ENCODE measurements at places on chromosomes 12 and 14.

- no peak for DNase-seq
These were observed 4.3 kb downstream of the GOLT1B start for GRCh38 chr12:21505888-21506287.

DNA sequence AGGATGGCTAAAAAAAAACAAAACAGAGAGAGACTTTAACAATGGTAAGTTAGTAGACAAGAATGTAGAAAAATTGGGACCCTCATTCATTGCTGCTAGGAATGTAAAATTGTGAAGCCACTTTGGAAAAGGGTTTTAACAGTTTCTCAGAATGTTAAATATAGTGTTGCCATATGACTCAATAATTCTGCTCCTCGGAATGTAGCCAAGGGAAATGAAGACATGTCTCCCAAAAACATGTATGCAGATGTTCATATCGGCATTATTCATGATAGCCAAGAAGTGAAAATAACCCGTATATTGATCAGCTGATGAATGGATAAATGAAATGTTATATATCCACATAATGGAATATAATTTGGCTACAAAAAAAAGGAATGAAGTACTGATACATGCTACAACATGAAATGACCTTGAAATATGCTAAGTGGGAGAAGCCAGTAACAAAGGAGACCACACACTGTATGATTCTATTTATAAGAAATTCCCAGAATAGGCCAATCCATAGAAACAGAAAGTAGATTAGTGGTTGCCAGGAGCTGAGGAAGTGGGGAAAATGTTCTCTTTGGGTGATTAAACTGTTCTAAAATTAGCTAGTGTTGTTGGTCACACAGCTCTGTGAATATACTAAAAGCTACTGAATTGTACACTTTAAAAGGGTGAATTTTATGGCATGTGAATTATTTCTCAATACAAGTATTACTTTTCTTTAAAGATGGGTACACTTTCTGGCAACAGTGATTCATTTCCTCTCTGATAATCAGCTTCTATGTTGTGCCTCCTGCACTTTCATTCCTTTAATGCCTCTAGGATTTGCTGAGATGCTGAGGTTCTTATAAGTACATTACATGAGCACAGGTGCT lies 132.5 kb downstream of the DAAM1 start:
- no peak for DNase-seq

GRCh38 chr14:78083837-78084236 lies 86.3 kb upstream of the NRXN3 start:
- no peak for DNase-seq

- no peak for DNase-seq
These were observed 122.3 kb downstream of the MON2 start for GRCh38 chr12:62588916-62589315.

GRCh38 chr12:112188130-112188830 lies 62.9 kb downstream of the TRAFD1 start:
- DNase-seq, result no peak

DNA sequence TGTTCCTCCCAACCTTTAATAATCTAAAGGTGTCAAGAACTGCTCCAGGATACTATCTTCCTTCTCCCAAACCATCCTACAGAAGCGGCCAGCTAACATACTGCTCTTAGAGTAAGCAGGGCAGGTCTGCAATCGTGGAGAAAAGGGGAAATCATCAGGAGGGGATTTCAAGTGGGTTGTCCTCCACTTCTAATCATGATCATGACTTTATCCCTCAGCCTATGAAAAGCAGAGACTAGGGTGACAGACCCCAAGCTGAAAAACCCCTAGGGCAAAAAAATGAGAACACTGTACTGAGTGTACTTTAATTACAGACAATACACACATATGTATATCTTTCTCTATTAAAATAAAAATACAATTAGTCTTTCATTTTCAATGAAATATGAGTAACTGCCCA lies 13.9 kb downstream of the DUSP16 start:
- no peak for DNase-seq

DNA sequence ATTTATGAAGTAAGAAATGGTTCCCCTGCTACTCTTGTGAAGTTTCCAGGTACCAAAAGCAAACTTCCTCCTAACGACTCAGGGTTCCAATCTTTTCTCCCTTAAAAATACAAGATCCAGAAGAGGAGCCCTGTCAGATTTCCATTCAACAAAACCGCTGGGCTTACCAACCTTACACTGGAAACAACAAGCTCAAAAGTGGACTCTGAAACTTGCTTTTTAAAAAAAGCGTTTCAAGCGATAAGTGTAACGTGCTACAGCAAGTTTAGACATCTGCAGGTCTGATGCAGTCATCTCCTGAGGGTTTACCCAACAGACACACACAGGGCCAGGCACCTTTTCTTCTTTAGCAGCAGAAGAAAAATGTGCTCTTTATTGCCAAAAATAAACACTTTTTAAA lies 6.9 kb upstream of the CREBL2 start:
- no peak for DNase-seq

DNA sequence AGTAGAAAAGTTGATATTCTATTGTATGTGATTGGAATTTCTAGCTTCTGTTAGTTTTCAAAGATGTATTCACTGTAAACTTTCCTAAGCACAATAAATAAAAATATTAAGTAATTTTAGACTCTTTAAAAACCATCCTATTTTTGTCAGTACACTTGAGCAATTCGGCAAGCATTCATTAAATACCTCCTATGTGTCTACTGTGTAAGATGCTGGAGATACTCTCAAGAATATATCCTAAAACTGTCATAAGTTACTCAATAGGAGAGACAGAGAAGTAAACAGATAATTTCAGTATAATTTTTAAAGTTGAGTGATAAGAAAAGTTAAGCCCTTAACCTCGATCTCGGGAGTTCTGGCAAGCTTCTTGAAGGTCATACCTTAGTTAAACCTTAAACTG lies 46.1 kb downstream of the FANCM start:
- no peak for DNase-seq

- DNase-seq, result no peak
These were observed 25.6 kb upstream of the CHPT1 start for GRCh38 chr12:101671833-101672232.

DNA sequence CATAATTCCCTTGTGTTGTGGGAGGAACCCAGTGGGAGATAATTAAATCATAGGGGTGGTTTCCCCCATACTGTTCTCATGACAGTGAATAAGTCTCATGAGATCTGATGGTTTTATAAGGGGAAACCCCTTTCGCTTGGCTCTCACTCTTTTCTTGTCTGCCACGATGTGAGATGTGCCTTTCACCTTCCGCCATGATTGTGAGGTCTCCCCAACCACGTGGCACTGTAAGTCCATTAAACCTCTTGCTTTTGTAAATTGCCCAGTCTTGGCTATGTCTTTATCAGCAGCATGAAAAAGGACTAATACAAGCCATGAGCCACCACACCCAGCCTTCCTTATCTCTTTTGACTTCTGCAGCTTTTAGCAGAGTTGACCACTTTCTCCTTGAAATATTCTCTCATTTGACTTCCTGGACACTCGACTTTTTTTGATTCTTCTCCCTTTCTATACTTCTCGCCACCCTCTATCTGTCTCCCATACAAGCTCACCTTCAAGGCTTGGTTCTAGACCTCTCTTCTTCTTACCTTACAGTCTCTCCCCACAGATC lies 2.3 kb downstream of the MTERF2 start:
- DNase-seq, result no peak

DNA sequence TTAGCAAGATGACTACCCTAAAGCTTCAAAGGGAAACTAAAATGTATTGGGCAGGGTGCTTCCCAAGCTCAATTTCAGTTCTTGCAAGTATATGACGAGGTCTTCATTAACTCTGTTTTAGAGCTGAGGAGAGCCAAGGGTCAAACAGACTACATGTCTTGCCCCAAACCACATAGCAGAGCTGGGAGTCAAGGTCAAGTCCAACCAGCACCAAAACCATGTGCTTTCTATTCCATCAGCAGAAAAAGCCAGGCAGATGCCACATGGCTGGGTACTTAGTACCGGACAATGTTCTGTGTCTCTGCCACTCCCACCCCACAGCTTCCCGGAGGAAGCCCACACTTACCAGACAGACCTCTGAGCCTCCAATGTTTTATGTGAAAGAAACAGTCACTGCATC lies 17.6 kb downstream of the NID2 start:
- no peak for DNase-seq

- no peak for DNase-seq
These were observed 78.6 kb downstream of the SCARB1 start for GRCh38 chr12:124784871-124785572.

DNA sequence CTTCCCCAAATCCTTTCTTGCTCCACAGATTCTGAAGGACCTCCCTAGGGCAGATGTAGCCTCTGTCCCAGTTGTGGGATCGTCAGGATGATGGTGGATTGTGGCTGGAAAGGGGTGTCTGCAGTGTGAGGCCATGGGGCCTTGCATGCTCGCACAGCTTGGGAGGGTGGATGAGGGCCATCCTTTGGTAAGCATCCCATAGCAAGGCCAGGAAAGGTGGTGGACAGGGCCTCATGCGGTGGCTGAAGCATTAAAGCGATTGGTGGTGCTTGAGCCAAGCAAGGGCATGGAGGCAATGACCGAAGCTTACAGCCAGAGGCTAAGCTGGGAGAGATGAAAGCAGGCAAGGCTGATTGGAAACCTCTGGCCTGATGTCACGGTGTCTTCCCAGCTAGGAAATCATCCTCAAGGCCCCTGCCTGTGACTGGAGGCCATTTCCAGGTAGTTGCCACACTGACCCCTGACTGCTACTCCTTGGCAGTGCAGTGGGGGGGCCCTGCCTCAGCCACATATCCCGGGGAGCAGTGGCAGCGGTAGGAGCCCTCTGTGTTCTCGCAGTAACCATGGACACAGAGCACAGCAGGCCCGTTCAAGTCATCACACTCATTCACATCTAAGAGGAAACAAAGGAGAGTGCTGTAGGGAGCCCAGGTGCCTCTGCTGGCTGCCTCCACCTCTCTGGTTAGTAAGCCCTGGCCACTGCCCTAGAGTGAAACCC lies 7.0 kb downstream of the ISCA2 start:
- DNase-seq, result no peak

- no peak for DNase-seq
These were observed 9.8 kb upstream of the ZNF385A start for GRCh38 chr12:54394281-54394719.

- no peak for DNase-seq
These were observed 2.7 kb upstream of the CDKN1B start for GRCh38 chr12:12714276-12715021.

DNA sequence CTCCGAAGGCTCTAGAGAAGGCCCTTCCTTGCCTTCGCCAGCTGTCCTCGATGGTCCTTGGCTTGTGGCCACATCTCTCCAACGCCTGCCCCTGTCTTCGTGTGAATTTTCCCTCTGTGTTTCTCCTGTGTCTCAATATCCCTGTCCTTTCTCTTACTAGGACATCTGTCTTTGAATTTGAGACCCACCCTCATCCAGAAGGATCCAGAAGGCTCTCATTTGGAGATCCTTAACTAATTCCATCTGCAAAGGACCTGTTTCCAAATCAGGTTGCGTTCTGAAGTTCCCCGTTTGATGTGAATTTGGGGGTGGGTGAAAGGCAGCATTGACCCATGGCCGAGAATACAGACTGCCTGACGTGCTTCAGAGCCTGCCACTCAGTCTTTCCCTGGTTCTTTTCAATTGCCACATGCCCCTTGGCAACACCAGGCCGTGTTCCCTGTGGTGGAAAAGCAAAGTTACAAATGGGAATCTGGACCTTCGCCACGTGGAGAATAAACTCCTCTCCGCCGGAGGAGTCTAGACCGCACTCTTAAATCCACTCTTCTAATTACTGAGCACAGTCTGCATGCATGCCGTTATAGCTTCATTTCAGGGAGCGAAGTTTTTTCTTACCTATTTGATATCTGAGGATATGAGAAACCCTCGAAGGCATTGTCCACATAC lies 158.8 kb downstream of the TMEM132C start:
- no peak for DNase-seq

DNA sequence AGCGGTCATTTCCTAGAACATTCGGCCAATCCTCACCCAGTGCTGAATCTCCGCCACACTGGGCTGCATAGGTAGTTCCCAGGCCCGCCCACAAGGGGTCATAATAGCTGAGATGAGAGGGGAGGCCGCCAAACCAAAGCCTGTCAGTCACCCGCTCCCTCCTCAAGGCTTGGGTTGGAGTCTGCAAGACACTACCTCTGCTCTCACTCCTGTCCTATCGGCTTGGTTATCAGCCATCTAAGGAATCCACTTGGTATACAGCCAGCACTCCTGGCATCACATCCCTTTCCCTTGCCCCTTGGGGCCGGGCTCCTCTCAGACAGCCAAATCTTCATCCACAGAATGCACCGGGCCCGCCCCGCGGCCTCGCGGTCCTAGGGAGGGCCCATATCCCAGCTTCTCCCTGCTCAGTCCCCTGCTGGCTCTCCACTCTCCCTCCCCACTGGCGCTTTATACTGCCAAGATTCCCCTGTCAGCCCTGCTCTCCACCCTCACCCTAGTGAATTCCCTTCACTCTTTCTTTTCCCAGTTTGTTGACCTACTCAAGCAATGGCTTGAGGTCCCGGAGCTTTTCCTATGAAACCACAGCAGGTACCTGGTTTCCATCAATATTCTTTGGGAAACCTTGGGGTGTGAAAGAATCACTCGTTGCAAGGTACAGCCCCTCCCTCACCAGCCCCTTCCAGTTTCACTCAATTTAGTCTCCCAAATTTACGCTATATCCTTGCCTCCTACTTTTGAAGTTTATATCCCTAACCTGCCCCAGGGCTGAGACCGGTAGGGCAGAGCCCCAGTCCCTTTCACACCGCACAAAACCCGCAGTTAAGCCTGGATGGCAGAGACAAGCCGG lies 1.4 kb downstream of the IFFO1 start:
- no peak for DNase-seq

GRCh38 chr12:77816196-77816595 lies 14.5 kb upstream of the NAV3 start:
- DNase-seq, result no peak

GRCh38 chr12:11853126-11853525 lies 203.7 kb downstream of the ETV6 start:
- no peak for DNase-seq

DNA sequence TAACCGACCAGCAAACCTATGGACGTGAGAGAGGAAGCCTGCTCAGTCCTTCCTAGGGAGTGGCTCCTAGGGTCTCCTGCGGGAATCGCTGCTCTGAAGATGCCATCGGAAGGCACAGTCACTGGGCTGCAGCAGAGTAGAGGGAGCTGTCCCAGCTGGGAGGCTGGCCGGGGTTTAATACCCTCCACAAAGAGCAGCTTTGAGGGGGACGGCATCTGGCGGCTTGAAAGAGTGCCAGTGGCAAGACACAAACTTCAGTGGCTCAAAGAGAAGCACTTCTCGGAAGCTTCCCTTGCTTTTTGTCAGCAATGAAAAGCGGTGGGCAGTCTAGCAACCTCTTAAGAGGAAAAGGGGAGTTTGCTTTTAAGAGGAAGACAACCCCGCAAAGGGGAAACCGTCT lies 114.6 kb downstream of the TMEM132C start:
- DNase-seq, result no peak

GRCh38 chr14:100303179-100303578 lies 3.1 kb downstream of the SLC25A29 start:
- DNase-seq, result no peak

GRCh38 chr14:55911776-55912175 lies 206.4 kb upstream of the PELI2 start:
- DNase-seq, result no peak

DNA sequence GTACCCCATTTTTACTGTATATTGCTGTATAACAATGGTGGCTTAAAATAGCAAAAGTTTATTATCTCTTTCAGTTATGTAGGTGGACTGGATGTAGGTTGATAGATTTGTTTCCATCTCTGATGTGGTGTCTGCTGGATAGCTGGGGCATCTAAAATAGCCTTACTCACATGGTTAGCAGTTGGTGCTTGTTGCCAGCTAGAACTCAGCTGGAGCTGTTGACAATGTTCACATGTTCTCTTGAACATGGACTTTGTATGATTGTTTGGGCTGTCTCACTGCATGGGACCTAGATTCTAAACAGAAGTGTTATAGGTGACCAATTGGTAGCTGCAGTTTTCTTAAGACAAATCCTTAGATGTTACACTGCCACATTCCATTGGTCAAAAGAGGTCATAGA lies 126.9 kb downstream of the GPHN start:
- no peak for DNase-seq

All from stimulated activated CD8-positive, alpha-beta memory T cell treated with anti-CD3 and anti-CD28 coated beads, Interleukin-2, amount 100 ng/mL, for 48 hours (primary cell).